ENCODE measurements at places on chromosomes 12 and 14. TPM values are rescaled to one million over a fixed set of nuclear protein-coding genes. Genes with fewer than 3 reads are reported as not detected.

FAM234B gene
- 3.0 TPM for total RNA-seq

ADAMTS20 gene
- total RNA-seq = not detected

CBLN3 gene
- 1.7 TPM for total RNA-seq

EGLN3 gene
- 1.1 TPM for total RNA-seq

NTF3 gene
- total RNA-seq = not detected

IL31 gene
- not detected for total RNA-seq
